HFFc6 (cell line): ENCODE measurements at places on chromosomes 2 and 18.

- H3K27ac ChIP-seq: peak overlapping the region; percentile 87
- DNase-seq: no peak
- H3K36me3 ChIP-seq: peaks cover 15% of the 10 kb centered on the region
Measured at GRCh38 chr18:9915291-9916076, 1.7 kb downstream of the VAPA start.

DNA sequence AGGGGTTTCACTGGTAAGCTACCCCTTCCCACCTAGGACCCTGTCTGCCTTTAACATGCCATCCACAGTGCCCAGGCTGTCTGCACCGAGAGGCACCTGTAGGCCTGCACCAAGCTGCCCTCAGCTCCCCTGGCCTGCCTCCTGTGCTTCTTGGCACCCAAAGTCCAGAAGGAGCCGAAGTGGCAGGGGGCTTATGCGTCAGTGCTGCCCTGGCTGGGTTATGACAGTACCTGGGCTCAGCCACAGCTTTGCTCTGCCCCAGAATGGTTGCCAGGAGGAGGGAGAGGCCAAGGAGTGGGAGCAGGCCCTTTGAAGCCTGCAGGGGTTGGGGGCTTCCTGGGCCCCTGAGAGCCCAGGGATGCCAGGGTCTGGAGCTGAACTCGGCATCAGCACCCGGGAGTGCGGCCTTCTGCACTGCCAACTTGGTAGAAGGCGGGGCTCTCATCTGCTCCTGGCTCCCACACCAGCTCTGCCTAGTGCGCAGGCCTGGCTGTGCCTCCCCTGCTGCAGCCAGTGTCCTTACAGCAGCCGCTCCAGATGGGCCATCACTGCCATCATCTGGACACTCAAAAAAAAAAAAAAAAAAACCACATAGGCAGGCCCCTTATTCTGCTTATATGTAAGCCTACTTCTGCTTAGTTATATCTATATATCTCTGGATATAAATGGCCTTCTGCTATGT is 155.4 kb downstream of the THSD7B start:
- H3K36me3 ChIP-seq: no peaks in the 10 kb centered on the region

- no peaks in the 10 kb centered on the region for H3K36me3 ChIP-seq
- H3K4me3 ChIP-seq: no peak overlapping the region
- H3K27ac ChIP-seq: no peak overlapping the region
- DNase-seq: no peak
Measured at GRCh38 chr2:85073033-85073432, 60.2 kb upstream of the TCF7L1 start.

- peaks cover 65% of the 10 kb centered on the region for H3K4me1 ChIP-seq
- no peak overlapping the region for H3K4me3 ChIP-seq
- H3K36me3 ChIP-seq: peaks cover 26% of the 10 kb centered on the region
- no peak for DNase-seq
- H3K27me3 ChIP-seq: no peaks in the 10 kb centered on the region; the same call in 1 of the 2 replicates
Measured at GRCh38 chr2:74863802-74864248, 29.9 kb downstream of the HK2 start.

DNA sequence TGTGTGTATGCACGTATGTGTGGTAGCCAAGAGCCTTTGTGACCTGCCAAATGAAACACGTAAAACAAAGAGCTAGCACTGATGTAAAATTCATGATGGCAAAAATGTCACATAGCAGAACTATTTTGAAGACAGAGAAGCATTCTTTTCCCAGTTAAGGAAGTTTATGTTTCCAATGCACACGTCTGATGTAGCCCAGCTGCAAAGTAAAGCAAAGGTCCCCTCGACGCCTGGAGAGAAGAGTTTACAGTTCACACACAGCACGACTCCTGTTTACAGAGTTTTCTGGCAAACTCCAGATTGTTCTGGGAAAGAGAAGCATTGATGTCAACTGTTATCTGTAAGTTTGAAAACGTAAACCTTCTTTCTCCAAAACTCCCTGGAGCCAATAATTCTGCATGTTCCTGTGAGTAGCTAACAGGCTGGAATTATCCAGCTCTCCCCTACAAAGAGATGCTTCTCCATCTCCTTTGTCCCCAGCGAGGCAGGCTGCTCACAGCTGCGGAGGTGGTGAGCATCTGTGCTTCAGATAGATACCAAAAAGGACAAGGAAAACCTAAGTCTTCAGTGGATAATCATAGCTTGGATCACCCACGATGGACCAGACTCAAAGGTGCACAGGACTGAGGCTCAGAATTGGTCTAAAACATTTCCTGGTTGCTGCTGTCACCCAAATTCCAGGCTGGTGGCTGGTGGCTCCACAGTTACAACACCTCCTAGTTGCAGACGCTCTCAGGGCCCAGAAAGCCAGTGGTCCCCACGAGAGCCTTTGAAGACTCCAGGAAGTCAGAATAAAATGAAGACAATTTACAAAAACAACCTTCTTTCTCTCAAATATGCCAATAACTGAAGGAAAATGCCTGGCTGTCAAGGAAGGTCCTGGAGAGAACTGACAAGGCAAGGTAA is 87.4 kb downstream of the COL6A3 start:
- DNase-seq: no peak
- H3K4me3 ChIP-seq: no peak overlapping the region
- H3K4me1 ChIP-seq: peaks cover 68% of the 10 kb centered on the region
- peaks cover 55% of the 10 kb centered on the region for H3K36me3 ChIP-seq
- H3K27me3 ChIP-seq: peaks cover 18% of the 10 kb centered on the region

DNA sequence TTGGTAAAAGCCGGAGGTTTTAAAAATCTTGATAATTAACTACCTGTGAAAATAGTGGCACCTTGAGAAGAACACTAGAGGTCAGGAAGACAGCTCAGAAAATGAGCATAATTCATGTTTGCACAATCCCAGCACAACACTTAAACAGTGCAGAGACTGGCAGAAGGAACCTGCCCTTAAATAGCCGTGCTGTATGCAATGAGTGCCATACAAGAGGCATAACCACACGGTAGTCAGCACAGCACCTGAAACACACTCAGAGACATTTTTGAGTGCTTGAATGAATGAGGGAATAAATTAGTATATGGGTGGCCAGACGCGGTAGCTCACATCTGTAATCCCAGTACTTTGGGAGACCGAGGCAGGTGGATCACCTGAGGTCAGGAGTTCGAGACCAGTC is 164.9 kb downstream of the PAX3 start:
- no peak overlapping the region for H3K27ac ChIP-seq
- no peak overlapping the region for H3K4me3 ChIP-seq
- DNase-seq: no peak
- no peaks in the 10 kb centered on the region for H3K4me1 ChIP-seq
- peaks cover 3% of the 10 kb centered on the region; the same call in 1 of the 2 replicates for H3K27me3 ChIP-seq

DNA sequence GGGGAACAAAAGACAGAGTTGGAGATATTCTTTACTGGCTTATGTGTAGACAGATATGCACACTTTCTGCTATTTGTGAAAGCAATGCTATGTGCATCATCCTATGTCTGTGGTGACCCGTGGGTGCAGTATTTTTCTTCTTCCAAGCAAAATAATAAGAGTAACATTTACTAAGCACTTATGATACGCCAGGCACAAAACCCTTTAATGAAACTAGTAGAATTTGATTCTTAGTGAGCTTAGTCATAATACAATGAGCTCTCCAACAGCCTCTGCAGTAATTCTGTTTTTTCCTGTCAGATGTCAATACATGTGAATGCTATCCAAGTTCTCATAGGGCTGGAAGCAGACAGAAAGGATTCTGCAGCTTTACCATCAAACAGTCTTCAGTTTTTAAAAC is 130.6 kb downstream of the RAD51AP2 start:
- H3K4me3 ChIP-seq: no peak overlapping the region
- no peaks in the 10 kb centered on the region for H3K4me1 ChIP-seq
- H3K36me3 ChIP-seq: no peaks in the 10 kb centered on the region
- no peak for DNase-seq
- H3K27me3 ChIP-seq: no peaks in the 10 kb centered on the region

DNA sequence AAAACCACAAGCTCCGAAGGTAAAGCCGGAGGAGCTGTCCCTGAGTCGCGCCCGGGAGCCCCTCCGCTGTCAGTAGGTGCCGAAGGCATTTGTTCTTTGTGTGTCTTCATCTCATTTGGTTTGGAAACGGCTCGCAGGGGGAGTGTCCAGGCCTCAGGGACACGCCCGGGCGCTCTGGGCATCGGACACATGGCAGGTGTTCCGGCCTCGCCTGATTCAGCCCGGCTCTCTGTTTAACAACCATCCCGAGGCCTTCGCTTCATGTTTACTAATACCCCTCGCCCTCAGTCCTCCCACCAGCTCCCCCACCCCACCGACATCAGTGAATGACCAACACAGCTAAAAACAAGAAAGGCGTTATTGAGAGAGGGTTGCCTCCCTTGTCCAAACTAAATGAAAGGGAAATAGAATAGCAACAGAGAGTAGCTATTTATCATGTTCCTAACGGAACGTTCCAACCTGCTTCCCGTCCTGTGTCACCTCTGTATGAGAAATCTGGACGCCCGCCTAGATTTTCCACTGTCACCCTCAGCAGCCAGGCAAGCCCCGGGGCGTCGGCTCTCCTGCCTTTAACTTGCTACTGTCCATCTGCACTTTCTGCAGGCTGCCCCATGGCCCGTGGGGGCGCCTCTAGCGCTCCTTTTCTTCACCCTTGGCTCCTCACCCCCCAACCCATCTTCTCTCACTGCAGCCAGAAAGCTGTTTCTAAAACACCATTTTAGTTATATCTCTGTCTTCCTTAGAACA is 73.9 kb downstream of the MYCN start:
- H3K27me3 ChIP-seq: peaks cover 3% of the 10 kb centered on the region; the same call in 1 of the 2 replicates
- H3K4me1 ChIP-seq: no peaks in the 10 kb centered on the region
- H3K36me3 ChIP-seq: no peaks in the 10 kb centered on the region
- no peak for DNase-seq
- H3K27ac ChIP-seq: no peak overlapping the region

DNA sequence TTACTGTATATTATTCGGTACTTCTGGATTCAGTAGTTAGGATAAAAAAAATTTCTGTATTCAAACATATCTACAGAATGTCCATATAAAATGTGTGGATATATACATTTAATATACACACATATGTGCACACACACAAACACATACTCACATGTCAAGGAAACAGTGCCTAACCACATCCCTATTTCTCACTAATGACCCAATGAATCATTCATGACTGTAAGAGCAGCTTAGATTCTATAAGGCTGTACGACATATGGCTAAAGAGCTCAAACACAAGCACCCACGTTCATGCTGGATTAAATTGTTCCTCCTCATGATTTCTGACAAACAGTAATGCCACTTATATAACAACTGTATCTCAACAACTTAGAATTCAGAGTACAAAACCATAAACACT is 457.3 kb downstream of the ADCYAP1 start:
- H3K4me3 ChIP-seq: no peak overlapping the region
- no peaks in the 10 kb centered on the region for H3K27me3 ChIP-seq
- no peaks in the 10 kb centered on the region for H3K36me3 ChIP-seq
- no peak overlapping the region for H3K27ac ChIP-seq
- DNase-seq: no peak

GRCh38 chr2:130837811-130838565 is 1.3 kb downstream of the ARHGEF4 start:
- H3K36me3 ChIP-seq: no peaks in the 10 kb centered on the region
- H3K4me3 ChIP-seq: no peak overlapping the region
- H3K27ac ChIP-seq: no peak overlapping the region
- H3K4me1 ChIP-seq: no peaks in the 10 kb centered on the region
- no peak for DNase-seq
- peaks cover 19% of the 10 kb centered on the region for H3K27me3 ChIP-seq

DNA sequence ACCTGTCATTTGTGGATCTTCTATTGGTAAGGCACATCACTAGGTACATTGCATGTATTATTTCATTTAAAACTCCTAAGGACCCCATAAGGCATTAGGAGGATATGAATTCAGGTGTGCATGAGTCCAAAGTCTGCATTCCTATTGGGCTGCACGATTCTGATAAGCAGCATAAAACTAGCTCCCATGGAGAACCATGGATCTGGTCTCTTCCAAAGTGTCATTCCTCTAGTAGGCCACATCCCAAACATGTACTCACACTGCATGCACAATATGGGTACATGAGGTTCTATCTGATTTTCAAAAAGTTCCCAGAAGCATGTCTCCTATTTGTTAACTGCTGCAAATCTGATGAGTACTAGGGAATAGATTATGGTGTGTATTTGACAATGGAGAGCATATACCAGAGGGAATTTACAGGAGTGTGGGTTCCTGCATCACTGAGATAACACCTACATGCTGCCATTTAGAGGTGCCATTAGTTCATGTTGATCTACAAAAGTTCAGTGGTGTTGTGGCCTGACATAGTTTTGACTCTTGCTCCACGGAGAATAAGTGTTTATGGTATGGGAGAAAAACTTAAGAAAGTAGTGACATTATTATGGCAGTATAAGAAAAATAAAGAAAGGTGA is 11.3 kb downstream of the CYTIP start:
- no peak overlapping the region for H3K4me3 ChIP-seq
- peaks cover 6% of the 10 kb centered on the region; the same call in 1 of the 2 replicates for H3K4me1 ChIP-seq
- H3K36me3 ChIP-seq: no peaks in the 10 kb centered on the region
- DNase-seq: no peak

DNA sequence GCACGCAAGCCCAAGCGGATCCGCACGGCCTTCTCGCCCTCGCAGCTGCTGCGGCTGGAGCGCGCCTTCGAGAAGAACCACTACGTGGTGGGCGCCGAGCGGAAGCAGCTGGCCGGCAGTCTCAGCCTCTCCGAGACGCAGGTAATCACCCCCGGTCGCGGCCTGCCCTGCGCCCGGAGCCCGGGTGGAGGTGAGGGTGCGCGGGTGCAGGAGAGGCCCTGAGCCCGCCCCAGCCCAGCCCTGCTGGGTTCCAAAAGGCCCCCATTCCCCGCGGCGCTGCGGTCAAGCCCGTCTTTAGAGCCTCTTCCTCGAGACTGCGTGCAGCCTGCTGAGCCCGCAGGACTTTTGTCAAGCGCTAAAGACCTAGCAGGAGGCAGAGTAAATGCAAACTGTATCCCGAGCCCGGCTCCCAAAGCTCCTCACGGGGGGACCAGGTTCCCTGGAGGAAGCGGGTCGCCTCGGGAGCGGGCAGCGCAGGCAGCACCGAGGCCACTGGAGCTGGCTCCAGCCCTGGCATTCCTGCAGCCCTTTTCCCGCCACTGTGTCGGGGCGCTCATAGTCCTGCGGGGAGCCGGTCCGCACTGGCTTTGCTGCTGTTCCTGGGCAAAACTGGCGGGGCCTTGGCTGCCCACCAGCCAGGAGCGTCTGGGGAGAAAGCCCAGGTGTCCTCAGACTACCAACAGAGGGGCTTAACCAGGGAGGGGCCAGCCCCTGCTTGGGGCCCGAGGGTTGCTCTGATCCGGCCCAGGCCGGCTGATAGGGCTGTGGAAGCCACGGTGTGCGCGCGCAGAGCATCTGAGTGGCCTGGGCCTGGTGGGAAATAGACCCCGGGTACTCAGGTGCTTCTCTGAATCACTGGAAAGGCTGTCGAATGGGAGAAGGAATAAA is 7.3 kb downstream of the EMX1 start:
- peaks cover 51% of the 10 kb centered on the region for H3K27me3 ChIP-seq
- H3K4me3 ChIP-seq: no peak overlapping the region
- no peak overlapping the region for H3K27ac ChIP-seq
- no peak for DNase-seq

DNA sequence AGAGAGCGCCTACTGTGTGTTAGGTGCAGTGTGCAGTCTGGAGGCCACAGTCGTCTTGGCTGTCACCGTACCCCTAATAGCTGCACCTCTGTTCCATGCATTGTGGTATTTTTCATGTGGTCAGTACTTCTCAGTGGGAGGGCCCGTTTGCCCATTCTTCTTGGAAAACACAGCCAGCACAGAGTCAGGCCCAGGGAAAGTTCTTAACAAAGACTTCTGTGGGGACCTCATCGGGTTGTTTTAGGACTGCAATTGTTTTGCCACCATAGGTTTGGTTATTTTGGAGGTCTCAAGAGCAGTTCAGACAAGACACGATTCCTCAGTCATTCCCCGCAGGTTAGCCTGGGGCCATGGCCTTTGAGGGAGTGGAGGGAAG is 62.3 kb downstream of the SMIM21 start:
- no peak for DNase-seq
- H3K4me3 ChIP-seq: no peak overlapping the region
- no peaks in the 10 kb centered on the region for H3K4me1 ChIP-seq
